ENCODE measurements at places on chromosomes 16 and 17. TPM values are rescaled to one million over a fixed set of nuclear protein-coding genes. Genes with fewer than 3 reads are reported as not detected.

DNA sequence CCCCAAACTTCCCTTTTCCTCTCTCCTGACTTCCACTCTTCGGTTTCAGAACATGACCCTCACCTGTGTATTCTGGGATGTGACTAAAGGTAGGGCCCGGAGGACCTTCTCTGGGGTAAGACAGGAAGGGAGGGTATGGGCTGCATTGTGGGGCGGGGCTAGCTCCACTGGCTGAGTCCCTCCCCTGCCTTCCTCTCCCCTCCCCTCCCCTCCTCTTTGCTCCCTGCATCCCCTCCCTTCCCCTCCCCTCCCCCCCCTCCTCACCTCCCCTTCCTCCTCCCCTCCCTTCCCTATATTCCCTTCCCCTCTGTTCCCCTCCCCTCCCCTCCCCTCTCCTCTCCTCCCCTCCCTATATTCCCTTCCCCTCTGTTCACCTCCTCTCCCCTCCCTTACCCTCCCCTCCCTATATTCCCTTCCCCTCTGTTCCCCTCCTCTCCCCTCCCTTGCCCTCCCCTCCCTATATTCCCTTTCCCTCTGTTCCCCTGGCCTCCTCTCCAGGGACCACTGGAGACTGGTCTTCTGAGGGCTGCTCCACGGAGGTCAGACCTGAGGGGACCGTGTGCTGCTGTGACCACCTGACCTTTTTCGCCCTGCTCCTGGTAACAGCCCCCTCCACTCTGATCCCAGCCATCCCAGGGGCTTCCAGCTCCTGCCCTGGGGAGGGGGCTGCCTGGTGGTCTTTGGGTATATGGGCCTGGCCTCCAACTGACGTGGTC is 11.8 kb downstream of the ADGRG3 start:
- DNase-seq = no peak

DNA sequence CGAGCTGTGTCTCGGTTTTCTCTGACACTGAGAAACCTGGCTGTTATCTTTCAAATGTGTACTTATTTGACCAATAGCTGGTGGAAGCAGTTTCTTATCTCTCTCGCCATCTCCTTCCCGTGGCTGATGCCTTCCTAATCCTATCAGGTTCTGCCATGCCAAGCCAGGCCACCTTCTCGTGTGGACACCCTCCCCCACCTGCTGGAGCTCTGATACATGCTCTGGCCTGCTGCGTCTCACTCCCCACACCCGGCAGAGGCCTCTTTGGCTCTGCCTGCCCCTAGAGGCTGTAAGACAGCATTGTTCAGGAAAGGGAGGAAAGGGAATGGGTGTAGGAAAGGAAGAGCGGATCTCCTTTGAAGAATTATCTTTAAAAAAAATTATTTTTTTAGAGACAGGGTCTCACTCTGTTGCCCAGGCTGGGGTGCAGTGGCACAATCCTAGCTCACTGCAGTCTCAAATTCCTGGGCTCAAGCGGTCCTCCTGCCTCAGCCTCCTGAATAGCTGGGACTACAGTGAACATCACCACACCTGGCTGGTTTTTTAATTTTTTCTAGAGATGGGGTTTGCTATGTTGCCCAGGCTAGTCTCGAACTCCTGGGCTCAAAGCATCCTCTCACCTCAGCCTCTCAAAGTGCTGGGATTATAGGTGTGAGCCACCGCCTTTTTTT is 7.5 kb upstream of the ARMC5 start:
- DNase-seq = no peak

DNA sequence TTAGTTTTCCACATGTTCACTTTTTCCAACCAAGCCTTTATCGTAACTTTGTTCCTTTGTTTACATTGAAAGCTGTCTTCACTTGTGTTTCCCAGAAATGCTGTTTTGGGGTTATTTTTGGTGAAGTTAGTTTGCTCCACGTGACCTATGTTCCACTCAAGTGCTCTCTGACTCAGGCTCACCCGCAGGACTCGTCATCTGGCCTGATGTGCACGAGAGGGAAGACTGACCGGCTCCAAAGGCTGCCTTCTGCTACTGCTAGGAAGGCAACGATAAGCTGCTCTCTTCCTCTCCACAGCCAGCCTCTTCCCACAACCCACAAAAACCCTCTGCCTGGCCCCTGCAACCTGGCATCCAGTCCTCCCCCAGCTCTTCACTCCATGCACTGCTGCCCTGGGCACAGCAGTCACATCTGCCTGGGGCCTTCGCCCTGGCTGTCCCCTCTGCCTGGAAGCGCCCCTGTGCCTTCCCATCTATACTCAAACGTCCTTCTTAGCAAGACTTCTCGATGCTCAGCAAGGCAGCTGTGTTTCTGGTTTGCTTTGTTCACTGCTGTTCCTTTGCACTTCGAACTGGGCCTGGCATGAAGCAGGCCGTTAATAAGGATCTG is 28.0 kb downstream of the ZCCHC14 start:
- DNase-seq = peak; percentile 58

DNA sequence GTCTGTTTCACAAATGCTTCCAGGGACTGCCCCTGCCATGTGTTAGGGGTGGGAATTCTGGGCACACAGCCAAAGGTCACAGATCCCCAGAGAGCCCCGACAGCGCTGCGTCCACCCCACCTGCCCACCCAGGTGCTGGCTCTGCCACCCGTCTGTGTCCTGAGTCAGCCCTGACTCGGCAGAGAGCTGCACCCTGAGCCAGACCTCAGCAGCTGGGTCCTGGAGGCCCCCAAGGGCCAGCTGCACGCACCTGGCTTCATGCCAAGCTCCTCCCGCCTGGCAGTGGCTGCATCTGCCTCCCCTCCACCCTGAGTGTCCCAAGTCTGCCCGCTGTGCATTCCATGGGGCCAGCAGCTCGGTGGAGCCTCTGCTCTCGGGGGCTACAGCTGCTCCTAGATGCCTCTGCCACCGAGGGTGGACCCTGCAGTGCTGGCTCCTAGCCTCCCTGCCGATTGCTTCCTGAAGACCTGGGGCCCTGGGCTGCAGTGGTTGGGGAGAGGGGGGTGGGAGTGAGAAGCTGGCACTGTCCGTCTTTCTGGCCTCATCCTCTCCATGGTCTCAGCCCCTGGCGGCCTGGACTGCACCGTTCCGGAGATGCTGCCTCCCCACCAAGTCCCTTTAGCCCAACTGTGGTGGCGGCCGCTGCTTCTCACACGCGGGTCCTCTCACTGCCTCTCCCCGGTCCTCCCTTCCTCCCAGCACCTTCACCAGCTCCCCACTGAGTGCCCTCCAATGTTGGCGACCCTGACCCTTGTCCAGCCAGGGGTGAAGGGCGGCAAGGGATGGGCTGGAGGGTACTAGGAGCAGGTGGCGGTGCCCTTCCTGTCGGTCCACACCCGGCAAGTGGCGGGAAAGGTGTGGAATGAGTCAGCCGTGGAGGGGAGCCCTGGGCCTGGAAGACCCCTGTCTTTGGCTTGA is 3.0 kb downstream of the SECTM1 start:
- no peak for DNase-seq

DNA sequence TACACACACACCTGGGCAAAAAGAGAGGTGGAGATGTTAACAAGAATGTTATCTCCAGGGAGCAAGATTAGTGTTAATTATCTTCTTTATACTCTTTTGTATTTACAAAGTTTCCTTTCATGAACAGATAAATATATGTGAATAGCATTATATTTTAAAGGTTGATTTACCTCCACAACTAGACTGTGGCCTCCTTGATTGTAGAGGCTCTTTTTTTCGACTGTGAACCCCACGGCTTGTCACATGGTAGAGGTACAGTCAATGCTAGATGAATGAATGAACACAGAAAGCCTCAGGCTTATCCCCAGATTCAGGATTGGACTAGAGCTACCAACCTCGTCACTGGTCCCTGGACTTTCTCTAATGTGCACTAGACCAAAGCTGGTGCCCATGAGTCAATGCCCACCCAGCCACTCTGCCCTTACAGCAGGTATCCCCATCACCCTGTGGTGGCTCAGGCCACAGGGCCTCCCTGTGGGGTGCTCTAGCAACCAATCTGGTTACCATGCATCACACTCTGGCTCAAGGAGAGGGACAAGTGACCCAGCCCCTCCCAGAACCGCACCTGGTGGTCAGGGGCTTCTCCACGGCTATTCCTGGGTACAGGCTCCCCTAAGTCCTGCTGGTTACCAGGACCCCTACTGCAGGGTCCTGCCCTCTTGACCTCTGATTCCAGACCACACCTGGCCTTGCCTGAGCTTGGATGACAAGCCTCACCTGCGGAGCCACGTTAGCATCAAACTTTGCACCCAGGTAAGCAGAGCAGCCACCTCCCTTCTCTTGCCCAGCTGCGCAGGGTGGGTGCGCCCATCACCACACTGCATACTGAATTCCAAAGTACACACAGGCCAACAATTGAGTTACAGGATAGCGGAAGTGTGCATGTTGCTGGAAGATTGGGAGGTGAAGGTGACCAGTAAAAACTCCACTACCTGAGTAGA is 101.0 kb downstream of the CDYL2 start:
- no peak for DNase-seq

DNA sequence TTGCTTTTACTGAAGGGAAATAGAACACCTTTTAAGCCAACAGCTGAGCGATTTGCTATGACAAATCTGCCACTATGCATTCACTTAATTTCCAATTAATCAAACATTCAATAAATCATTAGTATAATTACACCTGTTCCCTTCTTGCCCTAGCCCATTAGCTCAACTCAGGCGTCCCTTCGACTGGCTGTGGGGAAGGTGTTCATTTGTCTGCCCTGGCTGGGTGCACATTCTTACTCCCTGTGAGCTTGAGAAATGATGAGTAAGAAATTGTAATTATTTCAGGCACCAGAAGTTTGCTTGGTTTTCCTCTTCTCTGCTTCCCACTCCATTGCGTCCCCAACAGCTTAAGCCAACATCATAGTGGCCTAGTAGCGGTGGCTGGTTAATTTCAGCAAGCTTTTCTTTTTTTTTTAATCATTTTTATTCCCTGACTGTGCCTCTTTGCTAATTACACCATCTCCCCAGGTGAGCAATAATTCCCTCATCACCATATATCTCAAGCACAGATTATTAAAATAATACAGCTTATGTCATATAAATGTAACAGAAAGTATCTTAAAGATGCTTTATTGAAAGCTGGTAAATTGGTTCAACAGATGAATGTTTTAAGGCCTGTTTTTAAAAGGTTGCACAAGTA is 623.9 kb upstream of the RBFOX1 start:
- no peak for DNase-seq

DNA sequence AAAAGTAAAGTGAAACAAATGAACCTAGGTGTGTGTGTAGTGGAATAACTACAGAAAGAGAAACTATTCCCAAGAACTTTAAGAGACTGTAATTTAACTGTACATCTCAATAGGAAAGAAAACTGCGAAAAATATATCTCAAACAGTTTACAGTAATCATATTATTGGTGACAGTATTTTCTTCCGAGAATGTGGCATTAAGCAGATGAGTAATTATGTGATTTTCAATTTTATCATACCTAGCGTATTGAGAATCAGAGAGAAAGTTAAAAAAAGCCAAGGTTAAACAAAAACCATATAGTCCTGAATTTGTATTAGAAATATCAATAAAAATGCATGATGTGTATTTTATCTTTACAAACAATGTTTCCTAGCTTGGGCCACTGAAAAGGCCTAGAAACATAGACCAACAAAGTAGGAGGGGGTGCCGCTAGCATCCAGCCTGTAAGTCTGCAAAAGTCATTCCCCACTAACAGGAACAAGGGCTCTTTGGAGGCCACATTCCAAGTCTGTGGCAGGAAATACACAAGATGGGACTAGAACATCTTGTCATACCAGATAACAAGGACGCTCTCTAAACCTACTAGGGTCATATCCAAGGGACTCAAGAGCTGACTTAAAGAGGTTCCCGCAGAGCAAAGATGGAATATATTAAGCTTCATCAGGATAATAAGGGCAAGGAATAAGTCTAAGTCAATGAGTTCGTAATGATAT is 20.5 kb downstream of the RNF157 start:
- DNase-seq = no peak

GRCh38 chr17:13597723-13598347 is 3.9 kb downstream of the HS3ST3A1 start:
- DNase-seq = no peak

DNA sequence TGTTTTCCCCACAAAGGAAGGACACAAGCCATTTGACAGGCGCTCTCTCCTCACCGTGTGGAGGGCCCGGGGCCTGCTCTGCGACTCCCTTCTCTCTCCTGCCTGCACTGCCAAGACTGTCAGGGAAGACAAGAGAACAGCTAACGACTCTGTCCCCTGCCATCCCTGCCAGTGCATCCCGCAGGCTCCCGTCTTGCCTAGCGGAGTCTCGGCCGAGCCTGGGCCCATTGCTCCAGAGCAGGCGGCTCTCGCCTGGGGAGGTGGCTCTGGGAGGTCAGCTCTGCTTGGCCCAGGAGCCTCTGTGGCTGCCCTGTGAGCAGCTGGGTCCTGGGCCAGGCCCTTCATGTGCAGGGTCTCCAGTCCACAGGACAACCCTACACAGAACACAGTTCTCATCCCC is 53.0 kb downstream of the WNT3 start:
- no peak for DNase-seq

DNA sequence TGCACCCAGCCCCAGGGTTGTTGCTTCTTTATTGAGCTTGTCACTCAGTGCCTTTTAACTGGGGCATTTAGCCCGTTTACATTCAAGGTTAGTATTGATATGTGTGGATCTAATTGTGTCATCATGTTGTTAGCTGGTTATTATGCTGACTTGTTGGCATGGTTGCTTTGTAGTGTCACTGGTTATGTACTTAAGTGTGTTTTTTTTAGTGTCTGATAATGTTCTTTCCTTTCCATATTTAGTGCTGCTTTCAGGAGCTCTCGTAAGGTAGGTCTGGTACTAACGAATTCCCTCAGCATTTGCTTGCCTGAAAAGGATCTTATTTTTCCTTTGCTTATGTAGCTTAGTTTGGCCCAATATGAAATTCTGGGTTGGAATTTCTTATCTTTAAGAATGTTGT is 33.5 kb downstream of the NF1 start:
- no peak for DNase-seq

DNA sequence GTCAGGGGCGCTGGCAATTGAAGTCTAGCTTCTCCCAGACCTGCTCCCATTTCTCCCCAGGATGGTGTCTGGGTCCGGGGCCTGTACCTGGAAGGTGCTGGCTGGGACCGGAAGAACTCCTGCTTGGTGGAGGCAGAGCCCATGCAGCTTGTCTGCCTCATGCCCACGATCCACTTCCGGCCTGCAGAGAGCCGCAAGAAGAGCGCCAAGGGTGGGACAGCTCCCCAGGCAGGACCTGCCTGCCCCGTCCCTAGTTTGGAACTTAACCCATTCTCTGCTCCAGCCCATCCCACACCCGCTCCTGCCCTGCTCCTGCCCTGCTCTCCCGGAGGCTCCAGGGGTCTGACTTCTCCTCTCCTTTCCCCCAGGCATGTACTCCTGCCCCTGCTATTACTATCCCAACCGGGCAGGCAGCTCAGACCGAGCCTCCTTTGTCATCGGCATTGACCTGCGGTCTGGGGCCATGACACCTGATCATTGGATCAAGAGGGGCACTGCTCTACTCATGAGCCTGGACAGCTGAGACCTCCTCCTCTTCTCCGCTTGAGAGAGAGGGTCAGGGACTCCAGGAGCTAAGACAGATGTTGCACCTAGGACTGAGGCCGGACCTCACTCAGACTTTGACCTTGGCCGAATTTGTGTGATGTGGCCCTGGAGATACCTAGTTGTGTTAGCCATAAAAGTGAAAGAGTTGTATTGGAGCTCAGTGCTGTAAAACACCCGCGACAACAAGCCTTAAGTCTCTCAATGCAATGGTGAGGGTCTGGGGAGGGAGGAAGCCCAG is 814 bp upstream of the KDM6B start:
- DNase-seq = no peak

NEUROD2 gene
- total RNA-seq = not detected

CES3 gene
- total RNA-seq = not detected

CDIP1 gene
- 12.1 TPM for total RNA-seq

GALR2 gene
- total RNA-seq = 0.07 TPM

TCAP gene
- total RNA-seq = 0.07 TPM

WNK4 gene
- 0.33 TPM for total RNA-seq
